ENCODE measurements at places on chromosomes 4 and X.

DNA sequence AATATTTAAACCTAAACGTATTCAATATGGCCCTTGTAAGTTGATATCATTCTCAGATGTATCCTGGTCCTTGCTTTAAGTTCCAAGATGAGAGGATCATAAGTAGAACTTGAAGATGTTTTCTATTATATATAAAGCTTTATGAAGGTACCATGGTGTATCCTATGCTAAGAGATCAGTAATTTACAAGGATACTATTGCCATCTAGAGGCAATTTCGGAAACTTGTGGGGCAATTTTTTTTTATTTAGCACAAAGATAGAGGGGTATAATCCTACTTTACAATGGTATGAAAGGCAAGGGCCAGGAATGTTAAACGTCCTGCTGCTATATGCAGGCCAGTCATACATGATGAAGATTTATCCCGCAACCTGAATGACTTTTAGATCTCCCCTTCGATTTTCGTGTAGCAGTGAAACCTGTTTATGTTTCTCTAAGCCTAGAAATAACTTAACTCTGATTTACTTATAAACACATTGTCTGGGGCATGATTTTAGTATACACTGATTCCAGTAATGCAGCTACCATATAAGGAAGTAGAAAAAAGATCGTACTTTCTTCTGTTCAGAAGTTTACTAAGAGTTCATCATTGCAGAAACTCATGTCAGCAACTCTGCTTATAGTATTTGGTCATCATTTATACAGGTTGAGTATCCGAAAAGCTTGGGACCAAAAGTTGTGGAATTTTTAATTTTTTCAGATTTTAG, 2.6 kb downstream of the SLC25A31 start:
- DNase-seq = peak; percentile 9

DNA sequence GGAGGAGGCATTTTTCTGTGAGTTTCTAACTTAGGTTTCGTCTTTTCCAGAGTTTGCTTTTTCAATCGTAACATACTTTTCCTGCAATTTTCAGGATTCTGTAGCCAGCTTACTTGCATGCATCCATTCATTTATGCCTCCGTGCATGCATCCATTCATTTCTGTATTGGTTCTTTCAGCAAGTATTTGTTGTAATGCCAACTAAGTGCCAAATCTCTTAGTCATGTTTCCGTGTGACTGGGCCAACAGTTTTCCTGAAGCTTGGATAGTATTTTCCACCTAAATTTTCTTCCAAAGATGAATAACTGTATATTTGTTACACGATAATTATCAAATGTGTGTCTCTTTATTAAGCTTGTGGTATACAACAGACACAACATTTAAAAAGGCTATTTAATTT, 41.5 kb downstream of the CBLL2 start:
- no peak for DNase-seq

DNA sequence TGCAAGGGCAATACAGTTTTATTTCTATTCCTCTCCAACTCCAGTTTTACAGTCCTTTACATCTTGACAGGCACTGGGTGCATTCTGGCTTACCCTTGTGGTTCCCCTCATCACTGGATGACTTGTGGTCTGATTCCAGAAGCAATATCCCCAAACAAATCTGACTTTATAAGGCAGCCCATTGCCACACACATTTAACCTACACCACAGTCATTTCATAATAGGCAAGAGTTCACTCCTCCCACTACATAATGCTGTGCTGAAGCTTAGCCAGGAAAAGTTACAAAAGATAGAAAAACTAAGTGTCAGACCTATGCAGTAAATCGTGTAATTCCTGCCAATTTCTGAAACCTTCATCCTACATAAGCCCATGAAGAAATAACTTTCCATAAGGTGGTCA, 82.9 kb upstream of the MID1IP1 start:
- no peak for DNase-seq

GRCh38 chr4:129645461-129645860, 549.5 kb downstream of the C4orf33 start:
- no peak for DNase-seq

Data from CD4-positive, alpha-beta T cell treated with Interleukin-17A for 1 hour (primary cell).